SHP77 treated with DMSO at 0.1 percent for 48 hours (cell line): ENCODE measurements at places on chromosomes 5 and 9.

- DNase-seq: no peak
These were observed 54.9 kb upstream of the BOD1 start for GRCh38 chr5:173671121-173671949.

GRCh38 chr9:22975951-22976350 lies 529.3 kb downstream of the DMRTA1 start:
- no peak for DNase-seq

- DNase-seq: no peak
These were observed 293.2 kb upstream of the CLINT1 start for GRCh38 chr5:158152136-158152535.

DNA sequence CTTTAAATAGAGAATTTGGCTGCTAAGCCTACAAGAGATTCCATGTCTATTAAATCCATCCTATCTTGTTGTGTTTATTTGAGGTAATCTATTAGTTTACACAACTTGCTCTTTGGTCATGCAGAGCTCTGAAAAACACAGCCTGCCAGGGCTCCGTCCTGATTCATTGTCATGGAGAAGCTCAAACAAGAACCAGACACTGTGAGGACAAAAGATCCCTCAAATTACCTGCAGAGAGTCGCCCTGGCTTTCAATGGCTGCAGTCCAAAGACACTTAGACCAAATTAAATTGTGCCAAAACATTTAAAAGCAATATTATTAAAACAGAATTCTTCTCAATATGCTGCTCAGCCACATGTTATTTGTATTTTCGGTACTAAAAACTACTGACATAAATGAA lies 60.1 kb downstream of the CDH18 start:
- peak; percentile 84 for DNase-seq

DNA sequence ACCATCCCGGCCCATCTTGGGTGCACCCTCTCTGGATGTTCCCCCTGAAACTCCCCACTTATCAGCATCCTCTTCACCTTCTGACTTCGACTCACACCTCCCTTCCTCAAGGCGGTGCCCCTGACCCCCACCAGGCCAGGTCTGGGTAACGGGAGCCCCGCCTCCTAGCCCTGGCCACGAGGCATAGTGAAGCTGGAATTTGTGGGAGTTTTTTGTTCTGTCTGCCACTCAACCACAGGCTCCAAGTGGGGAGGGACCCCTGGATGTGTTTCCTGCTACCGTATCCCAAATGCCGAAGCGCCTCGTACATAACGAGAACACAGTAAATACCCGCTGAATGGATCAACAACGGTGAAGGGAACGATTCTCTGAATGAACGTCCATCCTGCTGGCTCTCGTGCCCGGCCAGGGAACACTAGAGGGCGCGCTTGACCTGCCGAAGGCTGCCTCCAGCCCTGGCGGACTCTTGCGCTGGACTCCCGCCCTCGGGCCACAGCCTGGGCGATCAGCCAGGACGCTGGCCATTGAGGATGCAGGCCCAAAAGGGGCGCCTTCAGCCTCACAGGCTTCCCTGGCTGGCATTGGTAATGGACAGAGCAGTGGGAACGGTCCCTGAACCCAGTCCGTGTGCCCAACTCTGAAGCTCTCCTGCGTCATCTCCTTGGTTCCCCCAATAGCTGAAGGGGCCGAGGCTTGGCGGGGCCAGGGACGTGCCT lies 47.3 kb upstream of the PHYKPL start:
- peak; percentile 10 for DNase-seq

DNA sequence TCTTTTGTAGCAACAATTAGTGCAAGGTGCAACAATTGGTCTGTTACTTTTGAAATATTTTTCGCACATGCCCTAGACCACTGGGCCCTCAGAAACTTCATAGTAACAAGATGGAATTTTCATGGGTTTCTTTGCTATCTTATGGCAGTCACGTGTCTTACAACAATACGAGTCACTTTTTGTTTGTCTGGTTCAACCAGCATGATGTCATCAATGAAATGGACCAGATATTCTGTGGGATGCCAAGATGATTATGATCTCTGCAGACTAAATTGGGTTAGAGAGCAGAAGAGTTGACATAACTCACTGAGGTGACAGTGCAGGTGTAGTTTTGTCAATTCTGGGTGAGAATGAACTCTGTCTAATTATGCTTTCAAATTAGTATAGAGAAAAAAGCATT lies 239.6 kb upstream of the RIOK2 start:
- no peak for DNase-seq

DNA sequence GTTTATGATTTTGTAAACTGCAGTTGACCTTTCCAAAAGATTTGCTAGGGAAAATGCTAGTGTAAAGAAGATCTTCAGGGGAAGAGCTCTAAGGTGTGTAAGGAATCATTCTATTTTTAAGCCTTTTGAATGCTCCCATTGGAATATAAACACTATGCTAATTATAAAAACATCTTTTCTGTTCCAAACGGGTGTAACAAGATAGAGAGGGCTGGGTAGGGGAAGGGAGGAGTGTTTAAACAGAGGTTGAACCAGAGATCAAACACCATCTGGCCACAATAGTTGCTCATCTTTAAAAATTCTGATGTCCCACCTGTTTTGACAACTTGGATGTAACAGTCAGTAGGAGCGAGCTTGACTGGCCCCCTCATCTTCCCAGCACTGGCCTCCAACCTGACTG lies 38.4 kb downstream of the ZNF618 start:
- no peak for DNase-seq

- no peak for DNase-seq
These were observed 8.2 kb upstream of the IRF1 start for GRCh38 chr5:132498686-132499271.

DNA sequence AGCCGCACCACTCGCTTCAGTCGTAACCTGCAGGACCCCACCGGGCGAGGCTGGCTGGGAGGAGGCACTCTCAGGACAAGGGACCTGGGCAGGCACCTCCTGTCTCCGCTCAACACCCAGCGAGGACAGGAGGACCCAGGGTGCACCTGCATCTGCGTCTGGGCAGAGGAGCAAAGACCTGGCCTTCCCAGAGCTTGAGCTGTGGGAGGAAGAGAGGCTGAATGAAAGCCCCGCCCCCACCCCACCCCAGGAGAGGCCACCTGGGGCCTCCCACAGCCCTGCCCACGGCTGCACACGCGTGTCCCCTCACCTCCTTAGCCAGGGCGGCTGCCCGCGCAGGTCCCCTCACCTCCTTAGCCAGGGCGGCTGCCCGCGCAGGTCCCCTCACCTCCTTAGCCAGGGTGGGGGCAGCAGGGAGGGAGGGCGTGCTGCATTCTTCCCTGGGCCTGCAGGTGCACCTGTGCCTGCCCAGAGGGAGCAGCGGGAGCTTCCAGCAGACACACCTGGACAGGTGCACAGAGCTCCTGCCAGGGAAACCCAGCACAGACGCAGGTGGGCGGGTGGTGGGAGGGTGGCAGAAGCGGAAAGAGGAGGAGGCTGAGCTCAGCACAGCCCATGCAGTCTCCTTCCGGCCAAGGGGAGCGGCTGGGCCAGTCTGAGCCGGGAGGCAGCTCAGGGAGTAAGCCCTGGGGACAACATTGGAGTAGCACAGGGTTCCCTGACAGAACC lies 18.5 kb upstream of the SLC12A7 start:
- no peak for DNase-seq

DNA sequence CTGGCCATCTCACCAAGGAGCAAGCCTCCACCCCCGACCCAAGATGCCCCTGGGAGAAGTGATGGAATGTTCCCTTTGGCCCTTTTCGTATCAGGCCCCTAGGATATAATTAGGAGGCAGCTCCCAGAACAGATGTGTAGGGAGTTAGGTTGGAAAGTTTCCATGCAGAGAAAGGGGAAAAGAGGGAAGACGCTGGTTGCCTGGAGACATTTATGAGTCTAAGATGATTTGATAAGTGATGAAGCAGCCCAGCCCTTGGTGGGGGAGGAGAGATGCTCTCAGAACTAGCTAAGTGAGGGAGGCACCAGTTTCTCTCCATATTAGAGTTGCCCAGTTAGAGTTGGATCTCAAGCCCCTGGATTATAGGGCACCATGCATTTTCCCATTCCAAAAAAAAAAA lies 137.5 kb downstream of the GNA14 start:
- no peak for DNase-seq

- no peak for DNase-seq
These were observed 40.6 kb downstream of the WWC1 start for GRCh38 chr5:168332042-168332441.

- no peak for DNase-seq
These were observed 265.4 kb downstream of the DTWD2 start for GRCh38 chr5:118723021-118723338.

DNA sequence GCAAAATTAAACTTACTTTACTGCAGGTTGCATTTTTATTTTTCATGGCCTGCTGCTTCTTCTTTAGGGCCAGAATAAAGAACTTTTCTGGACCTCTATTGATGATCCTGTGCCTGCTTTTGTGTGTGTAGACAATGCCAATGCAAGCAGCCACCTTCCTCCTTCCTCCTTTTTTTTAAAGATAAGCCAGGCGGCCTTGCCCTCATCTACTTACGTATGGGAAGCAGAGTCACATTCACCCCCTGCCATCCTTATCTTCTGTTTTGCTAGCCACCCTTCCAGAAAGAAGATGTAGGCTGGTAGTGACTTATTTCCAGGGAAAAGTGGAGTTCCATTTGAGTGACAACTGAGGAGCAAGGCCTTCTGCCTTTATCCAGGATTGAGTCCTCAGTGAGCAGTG lies 122.9 kb downstream of the KDM4C start:
- no peak for DNase-seq

DNA sequence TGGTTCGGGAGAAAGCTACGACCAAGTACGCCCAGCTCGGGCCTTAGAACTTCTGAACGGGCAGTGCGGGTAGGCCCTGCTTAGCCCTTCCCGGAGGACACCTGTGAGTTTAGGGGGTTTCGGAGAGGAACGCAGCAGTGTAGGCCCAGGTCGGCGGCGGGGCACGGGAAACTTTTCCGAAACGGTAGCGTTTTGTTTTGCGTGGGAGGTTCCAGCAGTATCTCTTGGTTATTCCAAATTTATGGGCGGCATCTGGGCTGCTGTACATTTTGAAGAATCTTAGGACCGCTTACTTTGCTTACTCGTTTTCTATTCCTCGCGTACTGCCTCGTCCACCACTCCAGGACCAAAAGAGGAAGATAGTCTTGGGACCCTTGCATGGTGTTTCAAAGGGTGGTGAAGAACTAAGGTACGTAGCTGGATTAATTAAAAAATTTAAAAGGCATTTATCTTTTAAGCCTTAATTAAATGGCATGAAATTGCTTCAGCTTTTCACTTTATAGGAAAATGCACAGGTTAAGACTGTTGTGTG lies 492 bp downstream of the TENT2 start:
- DNase-seq: no peak

DNA sequence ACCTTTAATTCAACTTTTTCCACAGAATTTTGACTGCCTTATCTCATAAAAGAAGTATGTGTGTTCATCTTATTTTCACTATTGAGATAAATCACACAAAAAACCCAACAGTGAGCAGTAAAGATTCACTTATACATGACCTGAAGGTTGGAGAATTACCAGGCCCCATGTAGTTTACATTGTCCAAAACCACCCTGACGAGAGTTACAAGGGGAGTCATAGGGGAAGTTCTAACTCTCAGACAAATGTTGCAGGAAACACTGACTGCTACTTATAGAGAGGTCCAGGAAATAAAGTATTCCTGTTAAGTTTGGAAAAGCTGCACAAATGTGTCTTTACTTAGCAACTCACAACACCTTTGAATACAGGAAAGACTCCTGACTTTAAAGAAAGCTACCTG lies 14.1 kb downstream of the SPATA9 start:
- no peak for DNase-seq
